ENCODE measurements at places on chromosomes 7 and 10.

DNA sequence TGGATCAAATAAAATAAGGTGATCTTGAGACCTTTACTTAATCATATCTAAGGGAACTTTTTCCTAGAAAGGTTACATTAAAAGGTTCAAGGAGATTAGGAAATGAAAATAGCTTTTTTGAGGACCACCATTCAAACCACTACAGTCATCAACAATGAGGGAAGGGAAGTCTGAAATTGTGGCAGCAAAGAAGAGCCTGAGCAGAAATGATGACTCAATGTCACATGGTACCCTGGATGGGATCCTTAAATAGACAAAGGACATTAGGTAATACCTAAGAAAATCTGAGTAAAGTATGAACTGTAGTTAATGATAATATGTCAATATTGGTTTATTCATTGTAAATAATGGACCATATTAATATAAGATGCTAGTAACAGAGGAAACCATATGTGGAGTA lies 236.0 kb downstream of the SEMA3D start:
- no peak for DNase-seq

- DNase-seq: no peak
Observed at GRCh38 chr7:125173571-125173970, 243.9 kb upstream of the POT1 start.

- no peak for DNase-seq
Observed at GRCh38 chr10:24865783-24866182, 86.6 kb downstream of the PRTFDC1 start.

DNA sequence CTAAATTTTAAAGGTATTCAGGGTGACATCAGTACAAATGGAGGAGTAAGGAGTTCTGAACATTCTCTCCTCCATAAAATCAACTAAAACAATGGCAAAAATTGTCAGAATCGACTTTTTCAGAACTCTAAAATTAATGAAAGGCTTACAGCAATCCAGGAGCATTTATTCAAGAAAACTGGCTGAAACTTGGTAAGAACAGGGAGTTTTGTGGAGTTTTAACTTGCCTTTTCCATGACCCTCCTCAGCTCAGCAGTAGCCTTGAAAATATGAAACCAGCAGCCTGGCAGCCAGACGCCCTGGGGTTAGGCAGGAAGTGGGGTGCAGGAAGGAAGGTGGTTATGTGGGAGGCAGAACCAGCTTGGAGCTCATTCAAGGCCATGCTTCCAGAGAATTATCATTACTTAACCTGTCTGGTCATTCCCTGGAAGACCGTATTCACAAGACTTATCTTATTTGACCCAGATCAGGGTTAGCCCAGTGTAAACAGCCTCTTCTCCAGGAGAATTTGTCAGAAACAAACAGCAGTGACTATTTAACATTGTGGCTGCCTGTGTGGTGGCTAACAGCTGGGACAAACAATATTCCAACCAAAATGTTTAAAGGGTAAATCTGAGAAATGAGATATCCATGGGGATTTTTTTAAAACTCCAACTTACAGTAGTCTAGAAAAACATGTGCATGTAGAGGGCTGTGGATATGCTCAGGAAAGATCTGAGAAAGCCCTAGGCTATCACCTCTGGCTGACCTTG lies 75.7 kb upstream of the MACROH2A2 start:
- DNase-seq: no peak

DNA sequence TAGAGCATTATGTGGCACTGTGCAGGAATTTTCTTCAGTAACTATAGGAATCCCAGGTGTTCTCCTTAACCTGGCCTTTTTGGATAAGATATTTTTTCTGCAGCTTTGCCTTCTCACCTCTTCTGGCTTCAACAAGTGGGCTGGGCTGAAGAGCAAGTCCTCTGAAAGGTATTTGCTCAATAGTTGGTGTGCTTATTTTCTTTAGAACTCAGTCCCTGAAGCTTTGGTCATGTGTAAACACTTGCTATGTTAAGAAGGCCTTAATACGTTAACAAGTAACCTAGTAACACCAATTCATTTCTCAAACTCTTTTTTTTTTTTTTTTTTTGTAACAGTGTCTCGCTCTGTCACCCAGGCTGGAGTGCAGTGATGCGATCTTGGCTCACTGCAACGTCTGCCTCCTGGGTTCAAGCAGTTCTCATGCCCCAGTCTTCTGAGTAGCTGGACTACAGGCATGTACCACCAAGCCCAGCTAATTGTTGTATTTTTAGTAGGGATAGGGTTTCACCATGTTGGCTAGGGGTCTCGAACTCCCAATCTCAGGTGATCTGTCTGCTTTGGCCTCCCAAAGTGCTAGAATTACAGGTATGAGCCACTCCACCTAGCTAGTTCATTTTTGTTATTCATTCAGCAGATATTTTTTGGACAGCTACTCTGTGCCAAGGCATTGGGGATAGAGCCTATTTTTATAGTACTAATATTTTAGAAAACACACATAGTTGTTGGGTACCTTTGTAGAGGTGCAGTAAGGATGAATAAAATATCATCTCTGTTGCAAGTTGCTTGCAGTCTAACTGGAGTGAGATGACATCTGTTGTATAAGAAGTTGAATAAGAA lies 164.6 kb downstream of the SND1 start:
- no peak for DNase-seq
